ENCODE measurements at places on chromosomes 6 and 20.

GRCh38 chr6:43421831-43422230 is 5.5 kb upstream of the ABCC10 start:
- DNase-seq = no peak

GRCh38 chr6:161200610-161201370 is 73.1 kb downstream of the AGPAT4 start:
- no peak for DNase-seq

DNA sequence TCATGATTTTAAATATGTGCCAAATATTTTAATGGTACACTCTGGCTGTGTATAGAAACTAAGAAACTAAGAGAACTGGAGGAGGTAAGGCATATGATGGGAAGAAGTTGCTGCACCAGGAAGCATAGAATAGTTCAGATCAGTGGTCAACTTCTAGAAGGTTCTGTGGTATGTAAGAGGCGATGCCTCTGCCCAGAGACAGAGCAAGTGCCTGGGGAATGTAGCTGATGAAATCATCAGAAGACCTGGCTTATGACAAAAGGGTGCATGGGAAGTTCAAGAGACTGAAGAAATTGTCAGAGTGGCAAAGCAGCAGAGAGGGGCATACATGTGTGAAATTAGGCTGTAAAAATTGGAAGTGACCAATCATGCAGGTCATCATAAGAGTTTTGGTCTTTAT is 580.8 kb downstream of the BMP2 start:
- no peak for DNase-seq

GRCh38 chr20:32201296-32201976 is 6.1 kb downstream of the PLAGL2 start:
- DNase-seq = no peak

GRCh38 chr20:46545077-46545826 is 5.2 kb downstream of the OCSTAMP start:
- DNase-seq = no peak

- no peak for DNase-seq
Measured at GRCh38 chr6:136535017-136535765, 15.0 kb downstream of the MAP7 start.

- DNase-seq = no peak
Measured at GRCh38 chr6:89793586-89793985, 26.0 kb downstream of the MDN1 start.

GRCh38 chr6:77502981-77503380 is 39.7 kb upstream of the HTR1B start:
- no peak for DNase-seq

- no peak for DNase-seq
Measured at GRCh38 chr20:37393863-37394542, 48.1 kb downstream of the SRC start.

GRCh38 chr6:137911675-137912191 is 44.7 kb downstream of the TNFAIP3 start:
- no peak for DNase-seq

GRCh38 chr6:3031857-3032640 is 32.4 kb downstream of the NQO2 start:
- no peak for DNase-seq

- DNase-seq = no peak
Measured at GRCh38 chr6:84414531-84414930, 187.1 kb upstream of the CEP162 start.

DNA sequence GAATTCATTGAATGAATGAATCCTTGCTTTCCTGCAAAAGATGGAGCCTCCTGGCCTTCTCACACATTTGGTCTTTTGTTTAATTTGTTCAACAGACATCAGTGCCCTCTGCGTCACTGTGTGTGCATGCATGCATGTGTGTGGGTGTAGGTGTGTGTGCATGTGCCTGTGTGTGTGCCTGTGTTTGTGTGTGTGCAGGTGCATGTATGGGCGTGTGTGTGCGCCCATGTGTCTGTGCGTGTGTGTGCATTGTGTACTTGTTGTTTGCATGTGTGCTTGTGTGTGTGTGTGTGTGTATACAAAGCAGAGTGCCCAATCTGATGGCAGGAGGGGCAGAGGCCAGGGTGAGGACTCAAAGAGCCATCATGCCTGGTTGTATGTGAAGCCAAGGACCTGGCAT is 36.0 kb downstream of the C20orf203 start:
- DNase-seq = no peak

GRCh38 chr6:63114610-63115211 is 96.6 kb upstream of the FKBP1C start:
- no peak for DNase-seq

- no peak for DNase-seq
Measured at GRCh38 chr20:62494537-62494936, 18.7 kb upstream of the GATA5 start.

- no peak for DNase-seq
Measured at GRCh38 chr6:1625794-1626435, 16.2 kb downstream of the FOXC1 start.

DNA sequence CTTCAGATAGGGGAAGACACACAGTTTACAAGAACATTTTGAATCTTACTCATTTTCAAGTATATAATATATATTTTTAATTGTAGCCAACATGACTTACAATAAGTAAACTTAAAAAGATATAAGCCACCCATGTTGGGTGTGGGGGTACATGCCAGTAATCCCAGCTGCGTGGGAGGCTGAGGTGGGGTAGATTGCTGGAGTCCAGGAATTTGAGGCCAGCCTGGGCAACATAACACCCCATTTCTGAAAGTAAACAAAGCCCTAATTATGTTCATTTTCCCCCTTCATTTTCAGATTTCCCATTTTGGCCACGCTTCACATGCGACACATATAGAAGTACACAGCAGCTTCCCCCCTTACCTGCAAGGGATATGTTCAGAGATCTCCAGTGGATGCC is 30.5 kb downstream of the SERPINB6 start:
- DNase-seq = no peak

DNA sequence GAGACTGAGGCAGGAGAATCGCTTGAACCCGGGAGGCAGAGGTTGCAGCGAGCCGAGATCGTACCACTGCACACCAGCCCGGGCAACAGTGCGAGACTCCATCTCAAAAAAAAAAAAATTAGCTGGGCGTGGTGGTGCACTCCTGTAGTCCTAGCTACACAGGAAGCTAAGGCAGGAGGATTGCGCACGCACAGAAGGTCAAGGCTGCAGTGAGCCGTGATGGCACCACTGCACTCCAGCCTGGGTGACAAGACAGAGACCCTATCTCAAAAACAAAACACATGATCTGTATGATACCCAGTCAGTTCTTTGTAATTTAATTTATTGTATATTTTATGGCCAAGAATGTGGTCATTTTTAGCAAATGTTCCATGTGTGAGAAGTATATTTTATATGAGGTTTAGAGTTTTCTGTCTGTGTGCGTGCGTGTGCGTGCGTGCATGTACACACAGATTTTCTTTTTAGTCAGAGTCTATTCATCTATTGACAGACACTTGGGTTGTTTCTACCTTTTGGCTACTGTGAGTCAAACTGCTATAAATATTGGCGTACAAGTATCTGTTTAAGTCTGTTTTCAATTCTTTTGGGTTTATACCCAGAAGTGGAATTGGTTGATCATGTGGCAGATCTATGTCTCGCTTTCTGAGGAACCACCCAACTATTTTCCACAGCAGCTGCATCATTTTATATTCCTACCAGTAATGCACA is 22.2 kb upstream of the MYL9 start:
- no peak for DNase-seq

- no peak for DNase-seq
Measured at GRCh38 chr6:154377726-154378125, 21.1 kb upstream of the IPCEF1 start.

- no peak for DNase-seq
Measured at GRCh38 chr6:10542213-10542612, 21.1 kb downstream of the GCNT2 start.

DNA sequence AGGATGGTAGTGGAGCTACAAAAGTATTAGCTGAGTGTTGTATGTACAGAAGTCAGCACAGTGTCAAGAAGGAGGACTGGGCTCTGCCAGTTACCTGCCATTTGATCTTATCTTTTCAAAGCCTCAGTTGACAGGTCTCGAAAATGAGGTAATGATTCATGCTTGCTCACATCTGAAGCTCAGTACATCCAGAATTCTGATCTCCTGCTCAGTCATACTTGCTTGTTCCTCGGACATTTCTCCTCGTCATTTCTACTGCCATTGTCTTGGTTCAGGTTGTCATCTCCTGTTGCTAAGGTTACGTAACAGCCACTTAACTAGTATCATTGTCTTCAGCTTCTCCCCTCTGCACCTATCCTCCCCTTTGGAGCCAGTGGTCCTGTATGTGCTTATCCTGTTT is 89.5 kb downstream of the SLX4IP start:
- no peak for DNase-seq

DNA sequence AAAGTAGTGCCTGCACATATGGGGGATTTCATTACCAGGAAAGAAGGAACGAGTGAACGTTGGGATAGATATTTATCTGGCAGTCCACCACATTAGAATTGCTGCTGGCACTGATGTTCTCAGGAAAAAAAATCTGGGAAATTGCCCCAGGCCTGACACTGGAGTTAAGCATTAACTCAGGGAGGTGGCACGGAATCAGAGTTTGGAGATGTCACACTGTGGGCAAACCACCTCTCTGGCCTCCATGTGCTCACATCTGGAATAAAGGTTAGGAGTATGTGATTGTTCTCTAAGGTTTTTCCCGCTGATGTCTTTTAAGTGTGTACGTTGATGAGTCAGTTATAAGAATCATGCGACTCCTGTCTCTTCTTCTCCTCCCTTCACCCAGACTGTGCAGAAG is 7.9 kb downstream of the TGM3 start:
- no peak for DNase-seq

- DNase-seq = no peak
Measured at GRCh38 chr6:39203436-39204159, 25.7 kb downstream of the KCNK5 start.

- DNase-seq = no peak
Measured at GRCh38 chr20:1264727-1265126, 1.4 kb upstream of the SNPH start.

- no peak for DNase-seq
Measured at GRCh38 chr6:14159090-14159489, 41.5 kb downstream of the CD83 start.

DNA sequence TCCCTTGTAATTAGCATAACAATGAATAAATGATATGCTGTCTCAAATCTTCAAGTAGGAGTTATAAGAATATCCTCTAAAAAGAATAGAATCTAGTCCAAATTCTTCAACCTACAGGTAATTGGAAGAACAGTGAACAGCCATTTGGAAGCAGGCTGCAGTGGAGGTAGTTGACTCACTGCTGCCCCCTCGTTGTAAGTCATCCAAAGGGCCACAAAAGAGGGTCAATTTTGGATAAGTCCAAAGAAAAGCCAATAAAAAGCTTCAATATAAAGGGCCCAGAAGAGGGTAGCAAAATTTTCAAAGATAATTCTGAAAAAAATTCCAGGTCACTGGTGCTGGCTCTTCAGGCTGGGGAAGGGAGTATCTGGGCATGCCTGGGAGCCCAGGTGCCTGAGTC is 60.8 kb upstream of the SSTR4 start:
- no peak for DNase-seq

GRCh38 chr6:125151700-125152099 is 1.9 kb upstream of the TPD52L1 start:
- DNase-seq = no peak

GRCh38 chr20:42864116-42864515 is 325.6 kb downstream of the PTPRT start:
- DNase-seq = no peak

DNA sequence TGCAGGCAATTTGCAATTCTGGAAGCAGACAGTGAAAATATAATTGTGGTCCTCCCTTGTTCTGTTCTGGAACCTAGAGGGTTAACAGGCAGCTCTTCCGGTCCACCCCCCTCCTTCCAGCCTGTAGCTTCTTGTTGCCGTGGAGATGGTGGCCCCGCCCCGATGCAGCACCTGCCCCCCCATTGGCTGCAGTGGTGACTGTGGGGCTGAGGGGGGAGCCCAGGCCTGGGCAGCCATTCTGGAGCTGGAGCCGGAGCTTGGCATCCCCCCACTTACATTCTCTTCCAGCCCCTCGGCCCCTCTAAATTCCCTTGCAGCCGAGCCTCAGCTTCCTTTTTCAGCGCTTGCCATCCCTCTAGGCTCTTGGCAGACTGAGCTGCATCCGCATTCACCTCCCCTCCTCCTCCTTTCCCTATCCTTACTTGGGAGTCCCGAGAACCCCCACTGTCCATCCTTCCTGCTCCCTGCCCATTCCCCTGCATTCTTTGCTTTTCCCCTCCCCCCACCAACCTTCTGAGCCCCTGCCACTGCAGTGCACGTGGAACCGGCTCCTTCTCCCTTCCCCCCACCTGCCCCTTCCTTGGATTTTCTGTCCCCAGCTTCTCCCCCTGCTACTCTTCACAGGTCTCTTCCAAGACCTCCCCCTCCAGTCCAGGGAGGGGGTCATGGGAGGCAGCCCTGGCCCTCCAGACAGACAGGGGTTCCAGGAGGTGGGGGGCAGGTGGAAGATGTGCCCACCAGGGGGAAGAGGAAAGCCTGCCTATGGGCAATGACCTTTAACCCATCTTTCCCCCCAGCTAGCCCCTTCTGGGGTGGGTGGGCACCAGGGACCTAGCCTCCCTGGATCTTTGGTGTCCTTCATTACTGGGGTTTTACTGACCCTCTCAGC is 11.4 kb downstream of the SYNGAP1 start:
- peak; percentile 64 for DNase-seq

DNA sequence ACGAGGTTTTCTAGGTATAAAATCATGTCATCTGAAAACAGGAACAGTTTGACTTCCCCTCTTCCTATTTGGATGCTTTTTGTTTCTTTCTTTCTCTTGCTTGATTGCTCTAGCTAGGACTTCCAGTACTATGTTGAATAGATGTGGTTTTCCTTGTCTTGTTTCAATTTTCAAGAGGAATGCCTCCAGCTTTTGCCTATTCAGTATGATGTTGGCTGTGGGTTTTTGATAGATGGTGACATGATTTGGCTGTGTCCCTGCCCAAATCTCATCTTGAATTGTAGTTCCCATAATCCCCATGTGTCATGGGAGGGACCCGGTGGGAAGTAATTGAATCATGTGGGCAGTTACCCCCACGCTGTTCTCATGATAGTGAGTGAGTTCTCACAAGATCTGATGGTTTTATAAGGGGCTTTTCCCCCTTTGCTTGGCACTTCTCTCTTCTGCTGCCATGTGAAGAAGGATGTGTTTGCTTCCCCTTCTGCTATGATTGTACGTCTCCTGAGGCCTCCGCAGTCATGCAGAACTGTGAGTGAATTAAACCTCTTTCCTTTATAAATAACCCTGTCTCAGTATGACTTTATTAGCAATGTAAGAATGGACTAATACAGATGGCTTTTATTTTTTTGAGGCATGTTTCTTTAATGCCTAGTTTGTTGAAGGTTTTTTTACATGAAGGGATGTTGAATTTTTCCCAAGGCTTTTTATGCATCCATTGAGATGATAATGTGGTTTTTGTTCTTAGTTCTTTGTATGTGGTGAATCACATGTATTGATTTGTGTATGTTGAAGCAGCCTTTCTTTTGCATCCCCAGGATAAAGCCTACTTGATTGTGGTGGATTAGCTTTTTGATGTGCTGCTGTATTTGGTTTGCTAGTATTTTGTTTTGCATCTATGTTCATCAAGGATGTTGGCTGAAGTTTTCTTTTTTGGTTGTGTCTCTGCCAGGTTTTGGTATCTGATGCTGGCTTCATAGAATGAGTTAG is 239.1 kb downstream of the THBS2 start:
- no peak for DNase-seq
